ENCODE measurements at places on chromosomes 7 and 10.

DNA sequence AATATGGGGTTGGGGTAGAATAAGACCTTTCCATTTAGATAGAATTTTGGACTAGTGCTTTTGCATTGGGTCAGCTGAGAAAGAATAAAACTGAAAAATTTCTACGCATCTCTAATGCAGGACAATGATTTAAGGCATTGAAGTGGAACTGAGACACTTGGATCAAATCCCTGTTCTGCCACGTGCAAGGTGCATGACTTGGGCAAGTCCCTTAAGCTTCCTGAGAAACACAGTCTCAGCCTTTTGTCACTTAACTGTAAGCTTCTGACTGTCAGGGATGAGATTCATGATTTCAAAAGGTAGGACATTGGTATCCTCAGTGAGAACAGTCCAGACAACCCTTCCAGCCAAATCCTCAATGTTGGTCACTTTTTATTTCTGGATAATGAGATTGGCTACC lies 59.2 kb downstream of the ENTPD1 start:
- no peak for DNase-seq

DNA sequence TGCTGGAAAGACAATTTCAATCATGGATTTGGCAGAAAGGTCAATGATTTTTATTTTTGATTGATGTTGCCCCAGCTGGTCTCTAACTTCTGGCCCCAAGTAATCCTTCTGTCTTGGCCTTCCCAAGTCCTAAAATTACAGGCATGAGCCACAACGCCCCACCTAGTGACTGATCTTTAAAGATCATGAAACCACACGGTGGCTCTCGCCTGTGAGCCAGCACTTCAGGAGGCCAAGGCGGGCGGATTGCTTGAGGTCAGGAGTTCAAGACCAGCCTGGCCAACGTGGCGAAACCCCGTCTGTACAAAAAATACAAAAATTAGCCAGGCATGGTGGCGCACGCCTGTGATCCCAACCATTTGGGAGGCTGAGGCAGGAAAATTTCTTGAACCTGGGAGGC lies 12.6 kb upstream of the C10orf95 start:
- no peak for DNase-seq

DNA sequence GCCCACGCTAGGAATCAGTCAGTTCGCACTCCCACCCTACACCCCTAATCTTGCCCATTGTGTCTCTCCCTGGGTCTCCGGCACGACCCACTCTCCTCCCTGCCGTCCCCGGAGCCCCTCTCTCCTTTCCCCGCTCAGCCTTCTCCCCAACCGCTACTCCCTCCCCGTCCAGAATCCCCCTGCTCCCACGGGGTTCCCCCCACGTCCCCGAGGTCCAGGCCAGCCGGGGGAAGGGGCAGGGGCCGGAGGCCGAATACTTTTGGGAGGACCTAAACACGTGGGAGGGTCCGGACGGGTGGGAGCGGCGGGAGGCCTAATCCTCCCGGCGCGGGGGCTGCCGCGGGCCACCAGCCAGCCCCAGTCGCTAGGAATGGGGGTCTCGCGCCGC lies 560 bp downstream of the RARRES2 start:
- no peak for DNase-seq

- peak; percentile 67 for DNase-seq
Measured at GRCh38 chr7:149460493-149461277, at the start of gene ZNF777. TSS of gene ZNF777 (minus strand) at chr7:149461062. CDS start at chr7:149456022, 5,040 bp downstream.

GRCh38 chr10:24360282-24361127 lies 151.6 kb downstream of the KIAA1217 start:
- no peak for DNase-seq

GRCh38 chr7:79258826-79259225 lies 194.6 kb downstream of the MAGI2 start:
- DNase-seq: no peak

- no peak for DNase-seq
Measured at GRCh38 chr10:87590705-87591588, 68.7 kb upstream of the PAPSS2 start.

GRCh38 chr7:42690794-42691639 lies 220.9 kb downstream of the C7orf25 start:
- DNase-seq: no peak

DNA sequence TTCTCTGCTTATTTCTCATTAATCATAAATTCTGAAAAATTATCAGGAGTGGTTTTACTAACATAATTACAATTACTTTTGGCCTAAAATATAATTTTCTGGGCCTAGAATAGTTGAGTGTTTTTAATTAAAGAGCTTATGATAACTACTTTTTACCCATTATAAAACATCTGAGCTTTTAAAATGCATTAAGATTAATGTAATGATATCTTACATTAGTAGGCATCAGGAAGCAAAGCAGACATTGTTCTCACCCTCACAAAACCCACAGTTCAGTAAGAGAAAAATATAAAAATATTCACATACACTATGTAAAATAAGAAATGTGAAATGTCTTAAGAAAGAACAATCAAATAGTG lies 443.7 kb upstream of the SEMA3A start:
- DNase-seq: no peak

DNA sequence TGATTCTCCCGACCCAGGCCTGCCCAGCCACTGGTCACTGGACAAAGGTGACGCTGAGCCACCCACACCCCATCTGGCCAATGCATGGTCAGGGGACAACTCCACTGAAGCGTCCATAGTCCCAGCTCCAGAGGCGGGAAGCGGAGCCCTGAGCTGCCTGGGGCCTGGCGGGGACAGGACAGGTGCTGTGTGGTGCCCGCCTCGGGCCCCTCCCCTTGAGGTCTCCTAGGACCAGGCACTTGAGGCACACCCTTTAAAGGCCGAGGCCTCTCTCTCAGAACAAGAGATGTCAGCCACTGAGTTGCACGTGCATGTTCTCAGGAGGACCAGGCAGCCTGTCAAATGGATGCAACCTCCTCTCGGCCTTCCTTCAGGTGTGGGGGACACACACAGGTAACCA lies 52.5 kb upstream of the PPP2R2D start:
- no peak for DNase-seq

DNA sequence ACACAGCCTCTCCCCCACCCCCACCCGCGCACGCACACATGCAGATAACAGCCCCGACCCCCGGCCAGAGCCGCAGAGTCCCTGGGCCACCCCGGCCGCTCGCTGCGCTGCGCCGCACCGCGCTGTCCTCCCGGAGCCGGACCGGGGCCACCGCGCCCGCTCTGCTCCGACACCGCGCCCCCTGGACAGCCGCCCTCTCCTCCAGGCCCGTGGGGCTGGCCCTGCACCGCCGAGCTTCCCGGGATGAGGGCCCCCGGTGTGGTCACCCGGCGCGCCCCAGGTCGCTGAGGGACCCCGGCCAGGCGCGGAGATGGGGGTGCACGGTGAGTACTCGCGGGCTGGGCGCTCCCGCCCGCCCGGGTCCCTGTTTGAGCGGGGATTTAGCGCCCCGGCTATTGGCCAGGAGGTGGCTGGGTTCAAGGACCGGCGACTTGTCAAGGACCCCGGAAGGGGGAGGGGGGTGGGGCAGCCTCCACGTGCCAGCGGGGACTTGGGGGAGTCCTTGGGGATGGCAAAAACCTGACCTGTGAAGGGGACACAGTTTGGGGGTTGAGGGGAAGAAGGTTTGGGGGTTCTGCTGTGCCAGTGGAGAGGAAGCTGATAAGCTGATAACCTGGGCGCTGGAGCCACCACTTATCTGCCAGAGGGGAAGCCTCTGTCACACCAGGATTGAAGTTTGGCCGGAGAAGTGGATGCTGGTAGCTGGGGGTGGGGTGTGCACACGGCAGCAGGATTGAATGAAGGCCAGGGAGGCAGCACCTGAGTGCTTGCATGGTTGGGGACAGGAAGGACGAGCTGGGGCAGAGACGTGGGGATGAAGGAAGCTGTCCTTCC lies 620 bp downstream of the EPO start:
- no peak for DNase-seq

- no peak for DNase-seq
Measured at GRCh38 chr10:132965411-132966057, 23.2 kb upstream of the CFAP46 start.

GRCh38 chr10:46035923-46036849 lies 5.8 kb upstream of the NCOA4 start:
- DNase-seq: no peak

- peak; percentile 36 for DNase-seq
Measured at GRCh38 chr10:133324198-133324792, 12.4 kb downstream of the CALY start.

DNA sequence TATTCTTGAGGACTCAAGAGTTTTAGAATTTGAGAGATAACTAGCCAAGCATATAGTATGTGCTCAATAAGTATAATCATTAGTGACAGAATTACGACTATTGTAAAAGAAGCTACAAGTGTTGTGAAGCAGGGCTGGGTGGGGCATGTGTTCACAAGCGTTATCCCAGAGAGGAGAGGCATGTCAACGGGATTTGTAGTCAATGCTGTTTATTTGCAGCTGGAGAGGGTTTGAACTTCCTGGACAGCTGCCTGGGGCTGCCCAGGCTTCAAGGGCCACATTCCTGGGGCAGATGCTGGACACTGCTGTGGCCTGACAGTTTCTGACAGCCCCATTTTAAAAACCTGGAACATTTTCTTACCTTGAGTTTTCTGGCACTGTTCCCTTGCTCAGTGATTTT lies 36.9 kb upstream of the CDHR3 start:
- DNase-seq: no peak

GRCh38 chr10:108424656-108425055 lies 1260.2 kb upstream of the SORCS1 start:
- DNase-seq: no peak

DNA sequence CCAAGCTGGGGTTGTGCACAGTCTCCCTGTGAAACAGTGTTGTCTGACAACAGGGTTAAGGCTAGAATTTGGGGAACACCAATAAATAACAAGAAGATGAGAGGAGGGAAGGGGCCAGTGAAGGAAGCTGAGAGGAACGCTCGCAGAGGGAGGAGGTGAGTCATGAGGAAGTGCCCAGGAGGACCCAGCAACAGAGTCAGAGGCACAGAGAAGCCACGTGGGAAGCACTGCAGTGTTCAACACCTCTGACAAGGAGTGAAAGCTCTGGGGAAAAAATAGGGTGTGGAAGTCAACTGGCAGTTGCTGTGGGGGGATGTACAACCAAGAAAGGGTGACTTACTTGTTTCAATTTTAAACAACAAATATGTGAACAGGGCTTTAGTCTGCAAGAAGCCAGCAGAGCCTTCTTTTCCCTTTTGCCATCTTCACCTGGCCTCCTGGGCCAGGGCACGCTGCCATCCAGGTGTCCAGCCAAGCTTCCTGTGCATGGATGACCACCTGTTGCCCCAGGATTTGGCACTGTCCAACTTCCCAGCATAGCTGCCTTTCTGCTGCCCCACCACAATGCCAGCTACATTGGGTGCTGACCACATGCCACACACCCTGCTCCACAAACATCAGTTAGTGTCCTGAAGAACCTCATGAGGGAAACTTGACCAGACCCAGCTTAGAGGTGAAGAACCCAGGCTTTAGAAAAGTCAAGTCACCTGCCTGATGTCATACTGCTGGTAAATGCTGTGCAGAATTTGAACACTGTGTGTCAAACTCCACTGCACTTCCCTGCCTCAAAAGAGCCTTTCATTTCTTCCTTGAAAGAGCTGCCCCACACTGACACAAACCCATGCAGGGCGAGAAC lies 69.6 kb downstream of the ATXN7L1 start:
- peak; percentile 27 for DNase-seq

DNA sequence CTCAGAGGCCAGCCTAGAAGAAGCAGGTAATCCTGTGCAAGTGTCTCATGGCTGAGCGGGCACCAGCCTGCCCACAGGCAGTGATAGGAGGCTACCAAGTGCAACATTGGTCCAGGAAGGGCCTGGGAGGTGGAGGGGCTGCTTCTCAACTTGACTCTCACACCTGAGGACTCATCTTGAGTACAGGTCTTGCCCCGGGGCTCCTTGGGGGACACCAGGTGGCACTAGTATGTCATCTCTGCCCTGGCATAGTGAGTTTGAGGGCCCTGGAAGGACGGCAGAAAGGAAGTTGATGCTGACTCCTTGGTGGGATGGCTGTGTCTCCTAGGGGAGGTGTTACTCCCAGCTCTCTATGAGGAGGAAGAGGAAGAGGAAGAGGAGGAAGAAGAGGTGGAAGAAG lies 2.3 kb downstream of the CCDC136 start:
- no peak for DNase-seq

- no peak for DNase-seq
Measured at GRCh38 chr7:94907811-94908322, 473 bp downstream of the PPP1R9A start.

GRCh38 chr10:124478515-124478914 lies 16.9 kb downstream of the LHPP start:
- DNase-seq: no peak

DNA sequence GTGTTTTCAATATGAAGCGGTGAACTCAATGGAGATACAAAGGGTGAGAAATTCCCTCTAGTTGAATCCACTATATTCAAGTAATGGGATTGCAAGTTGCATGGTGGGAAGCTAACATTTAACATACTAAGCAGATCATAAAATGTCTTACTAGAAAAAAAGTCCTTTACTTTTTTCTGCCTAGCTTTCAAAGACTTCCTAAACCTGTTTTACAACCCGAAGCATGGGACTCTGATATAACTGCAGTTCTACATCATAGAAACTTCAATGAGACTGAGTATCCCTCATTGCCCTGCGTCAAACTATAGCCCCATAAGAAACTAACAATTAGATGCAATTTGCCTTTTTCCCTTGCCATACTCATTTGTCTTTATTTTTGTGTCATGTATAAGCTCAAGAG lies 179.9 kb downstream of the RTKN2 start:
- DNase-seq: no peak

GRCh38 chr10:121709675-121710073 lies 111.4 kb upstream of the FGFR2 start:
- no peak for DNase-seq

DNA sequence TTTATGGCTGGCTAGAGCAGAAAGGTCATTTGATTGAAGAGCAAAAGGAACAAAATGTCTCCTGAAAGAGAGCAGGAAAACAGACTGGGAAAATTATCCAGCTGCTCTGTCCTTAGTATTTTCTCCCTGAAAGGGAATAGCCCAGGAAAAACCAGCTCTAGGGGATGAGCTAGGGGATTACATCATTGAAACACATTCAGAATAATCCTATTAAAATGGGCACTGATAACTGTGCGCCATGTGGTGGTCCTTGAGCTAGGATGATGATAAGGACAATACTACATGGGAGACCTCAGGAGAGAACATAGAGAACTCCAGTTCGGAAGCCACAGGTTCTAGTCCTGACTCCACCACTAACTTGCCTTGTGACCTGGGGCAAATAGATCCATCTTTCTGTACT lies 873.8 kb downstream of the TYW1 start:
- no peak for DNase-seq
